ENCODE measurements at places on chromosomes 4 and X.

GRCh38 chrX:373641-374471 lies 12.9 kb downstream of the PPP2R3B start:
- DNase-seq, result no peak

GRCh38 chr4:118752551-118752950 lies 67.4 kb downstream of the METTL14 start:
- no peak for DNase-seq

DNA sequence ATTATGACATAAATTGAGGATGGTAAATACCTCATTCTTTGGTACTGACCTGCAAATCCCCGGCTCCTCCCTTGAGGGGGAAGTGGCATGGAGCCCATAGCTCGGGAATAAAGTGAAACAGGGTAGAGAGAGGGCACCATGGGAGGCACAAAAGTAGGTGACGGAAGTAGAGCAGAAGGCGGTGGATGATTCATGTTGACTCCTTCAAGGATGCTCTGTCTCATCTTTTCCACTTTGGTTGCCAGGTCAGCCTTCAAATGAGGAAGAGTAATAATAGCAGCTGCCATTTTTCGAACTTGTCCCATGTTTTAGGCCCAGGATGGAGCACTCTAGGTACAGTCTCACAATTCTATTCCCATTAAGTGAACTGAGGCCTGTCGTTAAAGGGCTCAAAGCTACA lies 41.4 kb upstream of the PHF8 start:
- DNase-seq, result no peak

DNA sequence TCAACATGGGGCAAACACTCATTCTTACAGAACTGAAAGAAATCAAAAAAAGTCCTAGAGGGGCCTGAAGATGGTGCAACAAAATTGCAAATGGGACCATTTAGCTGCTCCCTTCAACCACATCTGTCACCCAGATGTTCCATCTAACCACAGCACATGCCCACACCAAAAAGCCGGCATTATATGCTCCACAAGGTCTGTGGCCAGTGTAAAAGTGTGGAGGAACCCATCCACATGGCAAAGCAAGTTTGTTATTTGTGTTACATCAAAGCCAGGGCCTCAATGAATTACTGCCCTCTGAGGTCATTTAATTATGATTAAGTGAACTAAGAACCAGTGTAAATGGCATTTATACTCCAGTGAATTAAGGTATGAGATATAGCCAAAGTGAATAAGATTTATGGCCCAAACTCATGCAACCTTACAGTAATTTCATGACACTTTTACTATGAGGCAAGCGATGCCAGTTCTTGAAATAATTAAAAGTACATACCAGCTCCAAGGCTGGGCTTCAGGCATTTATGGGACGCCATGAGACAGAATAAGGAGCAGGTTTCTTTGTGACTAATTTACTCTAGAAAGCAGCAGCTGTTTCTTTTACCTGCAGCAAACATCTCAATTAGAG lies 48.7 kb upstream of the FGF16 start:
- no peak for DNase-seq

GRCh38 chrX:34598362-34598761 lies 58.7 kb downstream of the TMEM47 start:
- DNase-seq, result no peak

- DNase-seq, result no peak
Observed at GRCh38 chrX:150236327-150236726, 126.8 kb upstream of the MAMLD1 start.

DNA sequence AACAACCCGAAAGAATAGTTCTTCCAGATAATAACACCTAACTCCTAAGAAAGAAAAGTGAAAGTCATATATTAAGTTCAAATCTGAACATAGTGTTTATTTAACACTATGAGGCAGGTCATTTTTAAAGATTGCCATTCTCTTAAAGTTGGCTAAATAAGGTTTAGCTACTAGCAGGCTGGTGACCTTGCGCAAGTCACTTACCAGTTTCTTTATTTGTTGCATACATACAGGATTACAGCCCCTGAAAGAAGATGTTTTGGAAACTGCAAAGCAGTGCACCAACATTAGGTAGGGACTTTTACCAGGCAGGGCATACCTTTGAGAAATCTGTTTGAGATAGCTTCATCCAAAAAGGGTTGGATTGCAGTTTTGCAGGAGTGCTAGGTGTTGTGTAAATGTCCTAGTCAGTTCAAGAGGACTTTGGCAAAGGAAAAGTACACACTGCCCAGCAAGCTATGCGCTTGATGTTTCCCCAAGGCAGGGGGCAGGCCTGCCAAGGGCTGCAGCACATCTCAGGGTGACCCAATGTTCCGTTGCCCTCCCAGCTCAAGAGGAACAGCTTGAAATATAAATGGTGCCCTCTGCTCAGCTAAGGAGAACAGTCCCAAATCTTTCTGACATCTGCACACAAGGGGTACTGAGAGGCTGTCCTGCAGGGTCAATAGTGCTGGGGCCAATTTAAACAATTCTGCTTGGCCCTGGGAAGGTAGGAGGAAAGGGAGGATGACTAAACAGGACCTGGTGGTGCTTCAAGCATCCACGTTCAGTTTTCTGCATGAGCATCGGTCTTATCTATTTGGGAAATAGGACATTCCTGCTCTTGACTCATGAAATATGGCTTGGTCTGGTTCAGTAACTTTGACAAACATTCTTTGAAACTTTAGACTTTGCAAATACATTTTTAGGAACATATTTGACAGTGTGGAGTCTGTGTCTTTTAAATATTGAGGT lies 130.8 kb downstream of the COL4A6 start:
- no peak for DNase-seq

- no peak for DNase-seq
Observed at GRCh38 chrX:110692866-110693265, 102.8 kb downstream of the CHRDL1 start.

- no peak for DNase-seq
Observed at GRCh38 chrX:153736871-153737441, 12.3 kb downstream of the ABCD1 start.

DNA sequence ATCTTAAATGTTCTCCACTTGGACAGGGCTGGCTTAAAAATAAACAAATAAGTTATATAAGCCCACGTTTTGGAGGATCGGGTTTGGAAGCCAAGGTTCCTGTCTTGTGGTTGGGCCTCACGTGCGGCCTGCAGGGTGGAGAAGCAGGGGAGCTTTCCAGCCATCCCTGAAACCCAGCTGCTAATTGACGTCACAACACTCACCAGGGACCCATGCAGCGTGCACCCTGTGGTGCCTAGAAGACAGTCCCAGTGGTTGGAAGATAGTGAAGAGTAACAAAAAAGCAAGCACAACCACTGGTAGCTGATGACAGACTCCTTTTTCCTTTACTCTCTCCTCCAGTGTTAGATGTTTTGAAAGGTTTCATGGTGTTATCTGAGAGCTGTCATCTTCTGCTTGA lies 142.0 kb upstream of the RBPJ start:
- no peak for DNase-seq

- DNase-seq, result no peak
Observed at GRCh38 chrX:13223868-13224567, 95.8 kb downstream of the ATXN3L start.

Measured in amygdala (tissue), 56 donors.